Stimulated activated CD8-positive, alpha-beta memory T cell treated with anti-CD3 and anti-CD28 coated beads, Interleukin-15, amount 100 ng/mL, for 4 hours (primary cell): ENCODE measurements at places on chromosomes 2 and 18.

DNA sequence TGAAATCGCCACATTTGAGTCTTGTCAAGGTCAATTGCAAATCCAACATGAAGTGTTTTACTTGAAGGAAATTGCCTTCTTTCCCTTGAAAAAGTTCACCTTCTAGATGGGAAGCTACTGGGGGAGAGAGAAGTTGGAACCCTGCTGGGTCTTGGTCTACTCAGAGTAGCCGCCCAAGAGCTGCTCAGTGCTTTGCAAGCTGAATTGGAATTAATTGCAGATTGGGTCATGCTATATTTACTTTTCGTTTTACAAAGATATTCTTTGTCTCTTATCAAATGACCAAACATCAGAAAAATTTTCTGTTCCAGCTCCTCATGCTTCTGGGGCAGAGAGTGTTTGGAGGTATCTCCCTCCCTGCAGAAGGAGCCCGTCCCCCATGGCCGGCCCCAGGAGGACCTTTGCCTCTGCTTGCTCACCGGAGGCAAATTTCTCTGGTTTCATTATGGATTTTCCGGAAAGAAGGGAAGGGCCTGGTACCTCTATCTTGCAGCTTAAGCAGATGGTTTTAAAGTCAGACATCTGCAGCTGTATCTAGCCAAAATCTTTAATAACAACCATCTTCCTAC is 289.7 kb downstream of the MYT1L start:
- DNase-seq = no peak

DNA sequence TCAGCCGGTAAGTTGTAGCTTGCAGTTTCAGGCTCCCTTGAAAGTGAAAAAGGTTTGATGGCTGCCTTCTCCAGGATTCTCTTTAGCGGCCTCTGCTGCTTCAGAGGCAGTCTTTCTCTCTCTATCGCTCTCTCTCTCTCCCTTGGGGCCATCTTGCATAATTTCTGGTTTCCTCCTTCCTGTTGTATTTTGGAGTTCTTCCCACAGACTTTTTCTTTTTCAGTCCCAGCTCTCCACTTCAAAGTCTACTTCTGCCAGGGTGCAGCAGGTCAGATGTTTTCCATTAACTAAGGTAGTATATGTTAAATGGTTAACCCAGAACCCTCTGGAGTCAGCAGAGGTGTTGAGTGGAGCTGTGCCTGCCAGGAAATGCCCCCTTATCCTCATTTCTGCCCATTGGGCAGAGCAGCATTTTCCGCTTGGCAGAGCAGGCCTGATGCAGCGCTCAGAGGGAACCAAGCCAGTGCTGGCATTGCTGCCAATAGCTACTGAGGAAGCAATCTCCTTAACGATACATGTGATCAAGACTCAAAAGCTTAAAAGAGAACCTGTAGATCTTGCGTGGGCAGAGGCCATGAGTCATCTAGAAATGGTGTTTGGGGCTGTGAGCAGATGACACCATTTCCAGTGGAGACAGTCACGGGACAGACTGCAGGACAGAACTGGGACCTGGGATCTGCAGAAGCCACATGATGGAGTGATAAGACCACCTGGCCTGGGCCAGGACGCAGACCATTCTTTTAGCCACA is 20.8 kb downstream of the DBI start:
- DNase-seq = no peak

DNA sequence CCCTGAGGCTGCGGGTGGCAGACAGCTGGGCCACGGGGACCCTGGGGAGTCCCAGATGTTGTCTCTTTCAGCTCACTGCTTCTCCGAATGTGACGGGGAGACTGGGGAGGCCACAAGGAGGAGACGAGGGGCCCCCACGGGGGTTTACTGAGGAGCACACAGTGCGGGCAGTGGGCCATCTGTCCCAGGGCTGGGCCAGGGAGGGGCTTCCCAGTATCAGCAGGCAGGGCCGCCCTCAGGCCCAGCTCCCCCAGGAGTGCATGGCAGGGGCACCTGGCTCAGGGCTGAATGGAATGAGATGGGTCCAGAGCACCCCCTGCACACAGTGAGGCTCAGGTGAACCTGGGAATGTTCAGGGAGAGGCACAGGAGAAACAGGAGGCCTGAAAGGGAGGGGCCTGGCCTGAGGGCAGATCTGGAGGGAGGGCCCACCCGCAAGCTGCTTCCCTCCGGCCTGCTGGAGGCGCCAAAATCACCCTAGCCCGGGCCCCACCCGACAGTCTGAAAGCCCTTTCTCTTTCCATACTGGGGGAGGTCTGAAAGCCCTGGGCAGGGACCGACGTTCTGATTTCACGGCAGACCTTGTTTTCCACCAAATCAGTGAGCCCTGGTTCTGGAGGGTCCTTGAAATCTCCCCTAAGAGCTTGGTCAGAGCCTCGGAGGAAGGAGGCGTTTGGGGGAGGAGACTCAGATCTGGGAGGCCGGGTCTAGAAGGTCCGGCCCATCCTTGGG is 35.5 kb upstream of the PTMA start:
- no peak for DNase-seq

DNA sequence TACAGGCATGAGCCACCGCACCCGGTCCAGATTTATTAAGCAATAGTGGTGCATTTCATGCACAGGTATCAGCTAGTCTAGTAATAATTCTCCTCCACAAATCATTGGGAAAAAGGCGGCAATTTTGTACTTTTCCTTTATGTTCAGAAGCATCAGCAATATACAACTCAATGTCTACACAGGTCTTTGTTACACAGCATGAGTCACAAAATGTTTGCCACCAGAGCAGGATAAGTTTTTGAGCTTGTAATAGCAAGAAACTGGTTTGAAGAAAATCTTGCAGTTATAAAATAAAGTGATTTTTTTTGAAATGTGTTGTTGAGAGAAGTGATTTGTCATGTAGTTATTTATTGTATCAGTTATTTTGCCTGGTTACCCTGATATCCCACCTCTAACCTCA is 4.8 kb upstream of the ITPRIPL1 start:
- no peak for DNase-seq

DNA sequence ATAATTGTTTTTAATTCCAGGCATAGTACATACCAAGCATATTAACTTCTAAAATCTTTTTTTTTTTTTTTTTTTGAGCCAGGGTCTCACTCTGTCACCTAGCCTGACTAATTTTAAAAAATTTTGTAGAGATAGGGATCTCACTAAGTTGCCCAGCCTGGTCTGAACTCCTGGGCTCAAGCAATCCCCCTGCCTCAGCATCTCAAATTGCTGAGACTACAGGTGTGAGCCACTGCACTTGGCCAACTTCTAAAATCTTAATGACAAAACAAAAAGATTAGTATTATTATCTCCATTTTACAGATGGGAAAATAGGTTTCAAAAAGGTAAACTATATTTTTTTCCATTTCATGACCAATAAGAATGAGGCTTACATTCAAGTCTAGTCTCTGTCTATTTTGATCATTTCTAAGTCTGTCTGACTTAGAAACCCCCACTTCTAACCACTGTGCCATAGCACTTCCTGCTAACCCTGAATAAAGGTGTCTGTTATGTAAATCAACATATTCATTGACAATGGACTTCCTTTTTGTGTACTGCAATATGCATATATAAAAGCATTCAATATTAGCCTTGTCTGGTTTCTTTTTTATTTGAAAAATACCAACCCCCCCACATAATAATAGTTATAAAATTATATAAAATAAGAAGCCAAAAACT is 28.7 kb upstream of the ZEB2 start:
- DNase-seq = no peak

GRCh38 chr2:148721520-148721931 is 77.0 kb downstream of the EPC2 start:
- no peak for DNase-seq

- DNase-seq = no peak
These were observed 13.0 kb downstream of the FER1L5 start for GRCh38 chr2:96655526-96655925.

- DNase-seq = no peak
These were observed 2.8 kb upstream of the RAB31 start for GRCh38 chr18:9705183-9705829.

DNA sequence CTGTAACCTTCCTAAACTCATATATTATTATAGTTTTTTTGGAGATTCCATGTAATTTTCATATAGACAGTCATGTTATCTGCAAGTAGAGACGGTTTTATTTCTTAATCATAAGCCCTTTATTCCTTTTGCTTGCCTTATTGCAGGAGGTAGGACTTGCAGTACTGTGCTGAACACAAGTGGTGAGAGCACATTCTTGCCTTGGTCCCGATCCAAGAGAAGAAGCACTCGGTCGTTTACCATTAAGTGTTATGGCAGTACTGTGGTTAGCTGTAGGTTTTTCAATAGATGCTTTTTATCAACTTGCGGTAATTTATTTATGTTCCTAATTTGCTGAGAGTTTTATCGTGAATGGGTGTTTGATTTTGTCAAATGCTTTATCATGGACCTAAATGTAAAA is 305.7 kb downstream of the DYSF start:
- DNase-seq = no peak

GRCh38 chr2:218711550-218711929 is 905 bp downstream of the TTLL4 start:
- no peak for DNase-seq

- no peak for DNase-seq
These were observed 136.6 kb upstream of the ALKAL2 start for GRCh38 chr2:424306-425171.

GRCh38 chr2:233973786-233974185 is 56.6 kb downstream of the TRPM8 start:
- DNase-seq = no peak

- no peak for DNase-seq
These were observed 41.1 kb downstream of the THNSL2 start for GRCh38 chr2:88211003-88211808.

- no peak for DNase-seq
These were observed 295.8 kb downstream of the SP3 start for GRCh38 chr2:173669271-173669853.

- DNase-seq = no peak
These were observed 25.1 kb upstream of the ALK start for GRCh38 chr2:29946505-29946904.

DNA sequence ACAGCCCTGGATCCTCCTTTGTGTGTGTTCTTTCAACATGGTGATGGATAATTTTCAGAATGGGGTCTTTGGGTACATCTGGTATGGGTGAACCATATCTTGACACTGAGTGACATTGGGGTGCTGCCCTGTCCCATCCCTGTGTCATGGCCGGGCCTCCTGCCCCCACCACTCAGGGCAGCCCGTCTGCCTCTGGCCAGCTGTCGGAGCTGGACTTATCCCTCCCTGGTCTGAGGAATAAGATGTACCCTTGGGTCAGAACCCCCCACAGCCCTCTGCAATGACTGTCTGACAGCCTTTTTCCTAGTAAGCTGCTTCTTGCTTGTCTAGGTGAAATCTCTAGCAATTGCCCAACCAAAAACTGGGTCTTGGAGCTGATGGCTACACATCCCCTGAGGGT is 142.9 kb downstream of the SH3RF3 start:
- no peak for DNase-seq

DNA sequence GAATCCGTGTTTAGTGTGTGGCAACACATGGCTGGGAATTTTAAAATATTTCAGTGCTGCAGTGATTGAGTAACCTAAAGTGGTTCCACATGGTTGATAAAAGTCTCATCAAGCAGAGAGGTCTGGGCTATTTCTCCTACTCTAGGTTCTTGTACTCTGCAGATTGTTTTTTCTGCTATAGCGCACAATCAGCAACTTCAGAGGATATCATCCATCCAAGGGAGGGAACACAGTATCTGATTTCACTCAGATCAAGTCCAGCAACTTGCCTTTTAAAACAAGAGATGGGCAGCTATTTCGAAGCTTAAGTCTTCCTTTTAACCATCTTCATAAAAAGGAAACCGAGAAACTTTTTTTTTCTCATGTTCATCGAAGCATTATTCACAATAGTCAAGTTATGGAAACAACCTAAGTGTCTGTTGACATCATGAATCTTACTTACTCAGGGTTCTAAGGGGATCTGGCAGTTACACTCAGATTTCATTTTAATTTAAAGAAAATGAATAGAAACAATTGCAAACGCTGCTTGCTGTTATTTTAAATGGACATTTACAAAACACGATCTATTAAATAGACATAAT is 172.7 kb upstream of the TRIB2 start:
- DNase-seq = no peak

GRCh38 chr18:38654946-38655345 is 1089.3 kb upstream of the CELF4 start:
- no peak for DNase-seq

DNA sequence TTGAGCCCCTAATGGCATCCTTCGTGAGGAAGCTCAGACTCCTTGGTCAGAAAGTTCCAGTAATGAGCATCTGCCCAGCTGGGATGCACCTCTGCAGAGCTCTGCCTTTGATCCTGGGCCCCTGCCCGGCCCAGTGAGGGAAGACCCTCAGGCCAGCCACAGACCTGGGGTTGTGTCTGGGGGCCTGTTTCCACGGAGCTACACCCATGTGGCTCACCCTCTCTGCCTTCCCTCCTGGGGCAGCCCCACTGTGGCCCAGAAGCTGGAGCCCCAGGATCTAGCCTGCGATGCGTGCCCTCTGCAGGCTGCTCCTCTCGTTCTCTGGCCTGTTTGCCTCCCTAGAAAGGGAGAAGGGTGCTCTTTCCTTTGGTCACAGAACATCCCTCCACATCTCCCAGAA is 9.8 kb downstream of the KCNF1 start:
- no peak for DNase-seq

- no peak for DNase-seq
These were observed 1928.8 kb upstream of the CELF4 start for GRCh38 chr18:39494211-39494896.

GRCh38 chr2:150909090-150909489 is 352.6 kb downstream of the RBM43 start:
- no peak for DNase-seq

DNA sequence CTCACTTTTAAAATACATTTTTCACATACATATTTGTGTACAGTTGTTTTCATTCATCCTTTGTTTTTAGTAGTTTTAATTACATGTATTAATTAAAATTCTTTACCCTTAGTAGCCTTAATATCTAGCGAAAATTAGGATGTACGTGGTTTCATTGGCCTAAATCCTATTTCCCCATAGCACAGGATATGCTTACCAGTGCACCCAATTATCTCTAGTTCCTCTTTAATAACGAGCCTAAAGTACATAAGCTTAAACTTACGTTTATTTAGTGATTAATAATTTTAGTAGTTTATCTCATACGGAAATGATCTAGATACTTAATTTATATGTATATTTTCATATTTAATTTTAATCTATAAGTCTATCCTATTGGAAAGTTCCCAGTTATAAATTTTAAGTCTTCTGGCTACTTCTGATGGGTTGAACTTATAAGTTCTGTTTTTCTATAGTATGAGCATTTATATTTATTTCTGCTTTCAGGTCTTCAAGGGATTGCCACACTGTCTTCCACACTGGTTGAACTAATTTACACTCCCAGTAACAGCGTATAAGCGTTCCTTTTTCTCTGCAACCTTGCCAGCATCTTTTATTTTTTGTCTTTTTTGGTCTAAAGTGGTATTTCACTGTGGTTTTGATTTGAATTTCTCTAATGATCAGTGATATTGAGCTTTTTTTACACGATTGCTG is 21.4 kb upstream of the RUFY4 start:
- no peak for DNase-seq

DNA sequence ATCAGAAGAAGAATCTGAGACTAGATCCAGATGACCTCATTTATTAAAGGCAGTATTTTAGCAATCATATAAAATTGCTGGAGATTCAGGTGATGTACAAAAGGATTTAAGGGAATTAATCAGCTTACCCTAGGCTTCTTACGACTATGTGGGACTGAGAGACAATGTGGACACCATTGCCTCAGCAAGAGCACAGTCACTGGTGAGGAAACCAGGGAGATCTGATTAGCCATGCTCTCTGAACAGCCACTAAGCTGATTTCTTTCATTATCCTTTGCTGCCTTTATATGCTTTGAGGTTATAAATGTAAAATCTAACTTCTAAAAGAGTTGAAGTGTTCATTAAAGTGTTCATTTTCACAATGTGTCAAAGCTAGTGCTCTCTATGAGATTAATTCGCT is 22.7 kb upstream of the GULP1 start:
- no peak for DNase-seq

- DNase-seq = no peak
These were observed 240.2 kb downstream of the KCNS3 start for GRCh38 chr2:18118703-18119102.
